ENCODE measurements at places on chromosomes 3 and 15.
A peak's percentile ranks its signal among the peaks of the same experiment; 100 is the strongest.

- no peak for DNase-seq
Observed at GRCh38 chr3:191165802-191166201, 33.2 kb upstream of the OSTN start.

DNA sequence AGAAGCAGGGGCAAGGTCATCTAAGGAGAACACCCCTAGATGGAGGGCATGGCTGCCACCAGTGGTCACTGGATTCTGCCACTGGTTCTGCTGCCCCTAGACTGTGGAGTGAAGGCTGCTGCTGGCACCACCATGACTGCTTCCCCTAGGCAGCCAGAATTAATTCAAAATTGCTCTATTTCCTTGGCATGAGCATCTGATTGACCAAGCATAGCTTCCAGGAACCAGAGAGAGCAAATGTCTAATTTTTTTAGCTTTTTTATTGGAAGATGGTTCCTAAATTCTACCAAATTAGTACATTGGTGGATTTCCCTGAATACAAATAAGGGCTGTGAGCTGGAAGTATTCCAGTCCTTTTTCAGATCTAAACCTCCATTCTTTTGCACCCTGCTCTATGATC, 270.2 kb upstream of the GBE1 start:
- no peak for DNase-seq

DNA sequence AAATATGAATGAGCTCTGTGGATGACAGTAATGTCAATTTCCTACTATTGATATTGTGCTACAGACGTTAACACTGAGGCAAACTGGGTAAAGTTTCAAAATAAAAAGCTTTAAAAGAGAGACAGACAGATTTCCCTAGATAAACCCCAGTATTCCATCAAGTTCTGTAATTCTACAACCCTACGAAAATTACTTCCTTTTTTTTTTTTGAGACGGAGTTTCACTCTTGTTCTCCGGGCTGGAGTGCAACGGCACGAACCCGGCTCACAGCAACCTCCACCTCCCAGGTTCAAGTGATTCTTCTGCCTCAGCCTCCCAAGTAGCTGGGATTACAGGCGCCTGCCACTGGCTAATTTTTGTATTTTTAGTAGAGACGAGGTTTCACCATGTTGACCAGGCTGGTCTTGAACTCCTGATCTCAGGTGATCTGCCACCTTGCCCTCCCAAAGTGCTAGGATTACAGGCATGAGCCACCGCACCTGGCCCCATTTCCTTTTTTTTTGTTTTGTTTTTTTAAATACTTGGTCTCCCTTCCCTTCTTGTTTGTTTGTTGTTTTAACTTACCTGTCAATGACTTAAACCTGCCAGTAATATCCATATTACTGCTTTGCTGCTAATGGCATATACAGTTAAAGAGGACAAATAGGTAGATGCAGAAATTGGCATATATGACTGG, 57.2 kb downstream of the CBLB start:
- no peak for DNase-seq

DNA sequence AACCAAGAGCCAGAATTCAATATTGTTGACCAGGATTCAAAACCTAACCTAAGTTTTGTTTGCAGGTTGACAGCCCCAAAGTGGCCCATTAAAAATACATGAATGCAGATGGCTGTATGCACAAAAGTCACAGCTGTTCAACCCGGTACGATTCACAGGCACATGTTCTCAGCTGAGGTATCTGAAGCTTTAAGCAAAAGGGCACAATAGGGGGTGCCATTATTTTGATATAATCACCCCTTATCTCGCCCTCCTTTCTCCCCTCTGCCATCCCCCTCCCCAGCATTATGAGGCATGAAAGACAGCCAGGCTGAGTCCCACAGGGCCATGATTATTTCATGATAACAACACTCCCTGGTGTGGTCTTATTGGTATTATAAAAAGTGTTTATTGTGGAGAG, 264.9 kb downstream of the EBLN2 start:
- no peak for DNase-seq

DNA sequence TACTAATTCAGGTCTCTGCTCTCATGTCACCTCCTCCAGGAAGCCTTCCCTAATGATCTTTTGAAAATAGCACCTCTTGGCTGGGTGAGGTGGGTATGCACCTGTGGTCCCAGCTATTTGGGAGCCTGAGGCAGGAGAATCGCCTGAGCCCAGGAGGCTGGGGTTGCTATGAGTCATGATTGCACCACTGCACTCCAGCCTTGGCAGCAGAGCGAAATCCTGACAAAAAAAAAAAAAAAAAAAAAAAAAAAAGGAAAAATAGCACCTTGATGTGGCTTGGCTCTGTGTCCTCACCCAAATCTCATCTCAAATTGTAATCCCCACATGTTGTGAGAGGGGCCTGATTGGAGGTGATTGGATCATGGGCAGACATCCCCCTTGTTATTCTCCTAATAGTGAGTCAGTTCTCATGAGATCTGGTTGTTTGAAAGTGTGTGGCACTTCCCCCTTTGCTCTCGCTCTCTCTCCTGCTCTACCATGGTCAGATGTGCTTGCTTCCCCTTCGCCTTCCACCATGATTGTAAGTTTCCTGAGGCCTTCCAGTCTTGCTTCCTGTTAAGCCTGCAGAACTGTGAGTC, 11.2 kb upstream of the RNU6-1 start:
- DNase-seq = no peak

DNA sequence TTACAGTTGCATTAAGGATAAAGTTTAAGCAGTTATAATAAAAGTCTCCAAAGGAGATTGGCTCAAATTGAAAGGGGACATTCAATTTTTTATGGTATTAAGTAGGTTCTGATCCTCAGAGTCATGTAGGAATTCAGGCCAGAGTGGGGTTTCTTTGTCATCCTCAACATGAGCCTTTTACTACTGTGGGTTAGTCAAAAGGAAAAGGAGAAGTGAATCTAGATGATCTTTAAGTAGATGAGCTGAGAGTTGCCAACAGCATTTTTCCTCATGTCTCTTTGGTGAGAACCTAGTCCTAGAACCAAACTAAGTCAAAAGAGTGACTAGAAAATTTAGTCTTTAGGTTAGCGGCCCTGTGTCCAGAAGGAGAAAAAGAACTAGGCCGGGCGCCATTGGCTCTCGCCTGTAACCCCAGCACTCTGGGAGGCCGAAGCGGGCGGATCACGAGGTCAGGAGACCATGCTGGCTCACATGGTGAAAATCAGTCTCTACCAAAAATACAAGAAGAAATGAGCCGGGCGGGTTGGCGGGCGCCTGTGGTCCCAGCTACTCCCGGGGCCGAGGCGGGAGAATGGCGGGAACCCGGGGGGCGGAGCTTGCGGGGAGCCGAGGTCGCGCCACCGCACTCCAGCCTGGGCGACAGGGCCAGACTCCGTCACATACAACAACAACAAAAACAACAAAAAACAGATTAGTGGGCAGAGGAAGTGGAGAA, 4.2 kb upstream of the CHL1 start:
- DNase-seq = no peak

GRCh38 chr3:161251716-161252115, 30.6 kb downstream of the NMD3 start:
- DNase-seq = no peak

DNA sequence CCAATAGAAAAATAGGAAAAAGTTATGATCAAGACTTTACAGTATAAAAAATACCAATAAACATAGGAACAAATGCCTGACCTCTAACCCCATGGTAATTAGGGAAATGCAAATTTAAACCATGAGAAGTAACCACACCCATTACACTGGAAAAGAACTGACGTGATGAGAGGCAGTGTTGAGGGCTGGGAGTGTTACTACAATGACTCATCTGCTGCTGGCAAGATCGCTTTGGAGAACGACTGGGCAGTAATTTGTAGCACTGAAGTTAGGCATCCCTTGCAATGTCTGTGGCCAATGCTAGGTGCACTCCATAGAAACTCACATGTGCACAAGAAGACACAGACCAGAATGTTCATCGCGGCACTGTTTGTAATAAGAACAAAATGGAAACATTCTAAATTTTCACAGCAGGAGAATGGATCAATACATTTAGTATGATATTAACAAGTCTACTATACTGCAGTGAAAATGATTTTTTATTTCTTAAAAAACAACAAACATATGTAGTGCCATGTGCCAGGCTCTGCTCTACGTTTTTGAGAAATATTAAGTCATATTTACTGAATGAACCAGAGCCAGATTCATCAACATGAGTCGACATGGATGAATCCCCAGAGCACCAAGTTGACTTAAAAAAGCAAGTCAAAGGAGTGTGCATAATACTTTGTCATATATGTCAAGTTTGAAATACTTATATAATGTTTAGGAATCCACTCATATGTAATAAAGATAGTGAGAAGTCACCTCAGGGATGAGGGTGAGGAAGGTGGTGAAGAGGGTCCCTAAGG, 37.6 kb upstream of the EPHB3 start:
- no peak for DNase-seq

DNA sequence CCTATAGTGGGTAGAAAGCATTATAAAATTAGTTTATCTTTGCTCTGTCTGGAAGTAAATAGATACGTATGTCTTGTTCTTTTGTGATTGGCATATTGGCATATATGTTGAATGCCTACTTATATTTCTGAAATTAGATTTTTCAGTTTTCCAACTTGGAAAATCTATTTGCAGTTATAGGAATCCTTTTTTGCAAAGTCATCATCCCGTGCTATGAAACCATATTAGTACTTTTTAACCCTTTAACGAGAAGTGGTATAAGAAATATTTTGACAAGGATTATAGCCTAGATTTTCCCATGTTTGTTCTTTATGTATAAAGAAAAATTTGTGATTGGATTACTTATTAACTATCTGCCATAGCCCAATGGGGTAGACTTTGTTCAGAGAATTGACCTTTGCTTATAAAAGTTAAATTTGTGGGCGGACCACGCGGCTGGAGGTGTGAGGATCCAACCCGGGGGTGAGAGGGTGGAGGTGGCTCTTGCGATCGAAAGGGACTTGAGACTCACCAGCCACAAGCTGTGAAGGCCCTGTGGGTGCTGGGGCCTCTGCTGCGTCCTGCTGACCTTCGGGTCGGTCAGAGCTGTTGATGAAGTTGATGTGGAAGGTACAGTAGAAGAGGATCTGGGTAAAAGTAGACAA, 5.9 kb downstream of the LRRC28 start:
- no peak for DNase-seq

- no peak for DNase-seq
Observed at GRCh38 chr15:78630886-78631633, 9.9 kb downstream of the CHRNB4 start.

- no peak for DNase-seq
Observed at GRCh38 chr3:112685420-112685819, 44.5 kb upstream of the CCDC80 start.

- DNase-seq = no peak
Observed at GRCh38 chr3:136929977-136930670, 27.7 kb upstream of the IL20RB start.

- no peak for DNase-seq
Observed at GRCh38 chr15:93816815-93817214, 414.5 kb upstream of the MCTP2 start.

GRCh38 chr3:128226186-128226725, 73.0 kb downstream of the EEFSEC start:
- no peak for DNase-seq

DNA sequence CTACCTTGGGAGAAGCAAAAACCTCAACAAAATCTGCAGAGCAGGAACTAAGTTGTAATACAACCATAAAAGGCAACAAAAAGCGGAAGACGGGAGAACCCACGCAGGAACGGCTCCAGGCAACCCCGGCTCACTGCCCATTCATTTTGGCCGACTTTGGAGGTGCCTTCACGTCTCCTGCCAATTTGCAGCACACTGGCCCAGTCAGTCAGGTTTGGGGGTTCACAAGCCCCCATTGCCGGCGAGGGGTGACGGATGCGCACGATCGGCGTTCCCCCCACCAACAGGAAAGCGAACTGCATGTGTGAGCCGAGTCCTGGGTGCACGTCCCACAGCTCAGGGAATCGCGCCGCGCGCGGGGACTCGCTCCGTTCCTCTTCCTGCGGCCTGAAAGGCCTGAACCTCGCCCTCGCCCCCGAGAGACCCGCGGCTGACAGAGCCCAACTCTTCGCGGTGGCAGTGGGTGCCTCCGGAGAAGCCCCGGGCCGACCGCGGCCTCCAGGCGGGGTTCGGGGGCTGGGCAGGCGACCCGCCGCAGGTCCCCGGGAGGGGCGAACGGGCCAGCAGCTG, 463 bp downstream of the TERC start:
- peak; percentile 16 for DNase-seq

GRCh38 chr3:18223571-18223970, 201.6 kb downstream of the SATB1 start:
- DNase-seq = no peak

DNA sequence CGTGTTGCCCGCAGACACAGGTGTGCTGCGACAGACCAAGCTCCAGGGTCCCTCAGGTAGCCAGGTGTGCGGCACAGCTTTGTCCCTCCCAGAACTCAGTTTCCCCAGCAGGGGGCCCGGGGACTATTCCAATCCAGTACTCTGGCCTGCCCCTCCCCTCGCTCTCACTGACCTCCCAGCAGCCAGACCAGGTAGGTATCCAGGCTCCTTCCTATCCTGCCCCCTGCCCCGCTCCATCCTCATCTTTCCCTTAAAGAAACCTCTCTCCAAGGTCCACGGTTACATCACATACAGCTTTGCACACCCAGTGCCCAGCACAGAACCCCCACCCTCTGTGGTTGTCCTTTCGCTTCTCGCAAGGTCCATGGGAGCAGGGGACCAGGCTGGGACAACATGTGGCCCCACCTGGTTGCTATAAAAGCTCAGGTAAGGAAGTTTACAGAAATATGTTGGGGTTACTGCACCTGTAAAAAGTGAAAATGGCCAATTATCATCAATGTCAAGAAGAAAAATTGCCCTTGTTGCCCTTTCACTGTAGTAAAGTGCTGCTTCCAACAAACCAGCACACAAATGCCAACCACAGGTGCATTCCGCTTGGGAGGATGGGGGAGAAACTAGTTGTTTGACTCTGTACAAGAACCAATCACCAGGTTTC, 7.3 kb upstream of the CYP11A1 start:
- no peak for DNase-seq

DNA sequence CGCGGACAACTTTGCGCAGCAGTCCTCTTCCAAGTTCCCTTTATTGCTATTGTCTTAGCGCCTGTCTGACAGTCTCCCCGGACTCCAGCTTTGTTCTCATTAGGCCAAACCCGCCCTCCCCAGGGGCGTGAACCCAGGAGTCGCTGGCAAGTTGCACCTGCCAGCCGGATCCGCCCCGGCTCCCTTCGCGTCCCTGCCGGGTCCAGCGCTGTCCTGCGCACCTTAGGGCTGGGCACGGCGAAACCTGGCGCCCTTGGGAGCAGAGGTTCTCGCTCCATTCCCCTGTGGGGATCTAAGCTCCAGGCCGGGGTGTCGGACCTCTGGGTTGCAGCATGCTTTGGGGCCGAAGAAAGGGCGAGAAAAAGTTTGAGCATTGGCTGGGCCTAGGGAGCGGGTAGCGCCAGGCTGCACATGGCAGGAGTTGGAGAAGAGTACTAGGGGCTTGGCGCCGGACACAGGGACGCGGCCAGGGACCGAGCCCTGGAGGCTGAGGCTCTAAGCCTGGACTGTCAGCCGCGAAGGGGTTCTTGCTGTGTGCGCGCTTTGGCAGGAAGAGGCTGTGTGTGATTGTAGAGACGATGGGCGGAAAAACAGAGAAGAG, 335.1 kb upstream of the THRB start:
- DNase-seq = no peak

GRCh38 chr3:45632956-45633355, 38.4 kb downstream of the LIMD1 start:
- no peak for DNase-seq

- peak; percentile 2 for DNase-seq
Observed at GRCh38 chr3:113948015-113948917, 453 bp downstream of the ZDHHC23 start.

Data from stimulated activated CD8-positive, alpha-beta memory T cell treated with anti-CD3 and anti-CD28 coated beads, Interleukin-4, amount 100 ng/mL, for 4 hours (primary cell).